Epithelial cell of proximal tubule (primary cell): ENCODE measurements at places on chromosomes 6 and 20. TPM values are rescaled to one million over a fixed set of nuclear protein-coding genes. Genes with fewer than 3 reads are reported as not detected.

- DNase-seq = no peak
Observed at GRCh38 chr6:14824484-14825275, 421.2 kb upstream of the JARID2 start.

Gene PRDM13
- total RNA-seq = not detected in 2 replicates

DNA sequence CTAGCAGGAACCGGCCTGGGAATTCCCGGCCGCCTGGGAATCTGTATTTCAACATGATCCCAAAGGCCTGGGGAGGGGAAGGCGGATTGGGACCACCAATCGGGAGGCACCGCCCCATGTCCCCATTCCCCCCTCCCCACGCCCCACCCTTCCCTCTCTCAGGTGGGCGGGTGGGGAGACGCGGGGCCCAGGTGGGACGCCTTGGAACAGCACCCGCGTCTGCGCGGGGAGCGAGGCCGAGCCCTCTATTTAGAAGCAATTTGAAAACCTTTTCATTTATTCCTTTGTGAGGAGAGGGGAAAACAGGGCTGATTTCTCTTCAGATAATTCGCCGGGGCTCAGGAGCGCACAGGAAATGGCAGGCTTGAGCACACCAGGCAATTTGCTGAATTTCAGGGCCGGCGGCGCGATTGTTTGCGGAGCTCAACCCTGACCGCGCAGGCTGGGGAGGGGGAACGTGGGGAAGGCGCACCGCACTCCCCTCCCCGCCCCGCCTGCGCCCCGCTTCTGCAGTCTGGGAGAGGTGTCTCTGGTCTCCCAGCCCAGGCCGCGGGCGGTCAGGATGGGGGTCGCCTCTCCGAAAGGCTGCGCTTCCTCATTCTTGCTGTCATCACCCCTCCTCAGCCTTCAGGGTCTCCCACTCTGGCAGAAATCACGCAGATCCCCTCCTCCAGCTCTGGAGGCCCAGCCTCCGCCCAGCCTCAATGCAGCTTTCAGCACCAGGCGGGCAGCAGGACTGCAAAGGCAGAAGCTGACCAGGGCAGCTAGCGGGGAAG is 170.0 kb downstream of the GRM4 start:
- no peak for DNase-seq

Gene CSNK2B
- 313 and 435 TPM in 2 replicates for total RNA-seq
